ENCODE measurements at places on chromosomes 13 and 19.
A peak's percentile ranks its signal among the peaks of the same experiment; 100 is the strongest.

- peak; percentile 55 for DNase-seq
Measured at GRCh38 chr19:821231-821824, 427 bp downstream of the PLPPR3 start.

GRCh38 chr13:79070343-79070974, 335.6 kb downstream of the RBM26 start:
- DNase-seq = no peak

DNA sequence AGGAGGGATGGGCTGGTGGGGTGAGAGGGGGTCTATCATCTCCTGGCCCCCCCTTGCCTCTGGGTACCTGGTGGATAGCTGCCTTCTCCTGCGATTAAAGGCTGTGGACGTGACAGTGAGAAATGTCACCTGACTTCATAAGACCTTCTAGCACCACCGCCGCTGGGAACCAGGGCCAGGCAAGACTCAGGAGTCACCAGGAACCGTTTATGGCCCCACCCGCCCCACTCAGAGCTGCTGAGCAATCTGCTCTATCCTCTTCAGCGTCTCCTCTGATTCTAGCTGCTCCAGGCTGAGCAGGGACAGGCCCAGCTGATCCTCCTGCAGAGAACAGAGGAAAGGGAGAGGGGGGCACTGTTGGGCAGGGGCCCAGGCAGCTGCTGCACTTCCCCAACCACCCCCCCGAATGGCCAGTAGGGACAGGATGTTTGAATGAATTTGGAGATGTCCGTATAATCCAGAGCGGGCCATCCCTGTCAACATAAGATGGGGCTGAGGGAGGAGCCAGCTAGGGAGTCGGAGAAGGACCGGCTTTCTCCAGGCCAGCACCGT, 10.9 kb downstream of the KLC3 start:
- DNase-seq = no peak

GRCh38 chr13:41137951-41138350, 5.3 kb upstream of the KBTBD6 start:
- DNase-seq = no peak

- no peak for DNase-seq
Measured at GRCh38 chr13:103263448-103263847, 197.2 kb upstream of the SLC10A2 start.

GRCh38 chr19:6412447-6413091, 12.0 kb downstream of the KHSRP start:
- peak; percentile 39 for DNase-seq

DNA sequence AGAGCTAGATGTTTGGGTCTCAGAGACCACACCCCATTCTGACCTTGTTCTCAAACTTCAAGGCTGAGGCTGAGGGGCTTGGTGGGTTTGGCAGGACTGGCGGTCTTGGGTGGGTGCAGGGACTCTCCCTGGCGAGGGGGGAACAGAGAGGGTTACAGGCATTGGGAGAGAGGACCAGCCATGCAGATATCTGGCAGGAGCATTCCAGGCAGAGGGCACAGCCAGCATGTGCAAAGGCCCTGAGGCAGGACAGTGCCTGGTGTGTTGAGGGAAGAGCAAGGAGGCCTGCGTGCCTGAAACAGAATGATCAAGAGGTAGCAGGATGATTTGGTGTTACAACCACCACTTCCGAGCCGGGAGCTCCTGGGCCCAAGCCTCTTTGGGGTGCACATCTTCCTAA, 27.4 kb downstream of the NFILZ start:
- DNase-seq = no peak

DNA sequence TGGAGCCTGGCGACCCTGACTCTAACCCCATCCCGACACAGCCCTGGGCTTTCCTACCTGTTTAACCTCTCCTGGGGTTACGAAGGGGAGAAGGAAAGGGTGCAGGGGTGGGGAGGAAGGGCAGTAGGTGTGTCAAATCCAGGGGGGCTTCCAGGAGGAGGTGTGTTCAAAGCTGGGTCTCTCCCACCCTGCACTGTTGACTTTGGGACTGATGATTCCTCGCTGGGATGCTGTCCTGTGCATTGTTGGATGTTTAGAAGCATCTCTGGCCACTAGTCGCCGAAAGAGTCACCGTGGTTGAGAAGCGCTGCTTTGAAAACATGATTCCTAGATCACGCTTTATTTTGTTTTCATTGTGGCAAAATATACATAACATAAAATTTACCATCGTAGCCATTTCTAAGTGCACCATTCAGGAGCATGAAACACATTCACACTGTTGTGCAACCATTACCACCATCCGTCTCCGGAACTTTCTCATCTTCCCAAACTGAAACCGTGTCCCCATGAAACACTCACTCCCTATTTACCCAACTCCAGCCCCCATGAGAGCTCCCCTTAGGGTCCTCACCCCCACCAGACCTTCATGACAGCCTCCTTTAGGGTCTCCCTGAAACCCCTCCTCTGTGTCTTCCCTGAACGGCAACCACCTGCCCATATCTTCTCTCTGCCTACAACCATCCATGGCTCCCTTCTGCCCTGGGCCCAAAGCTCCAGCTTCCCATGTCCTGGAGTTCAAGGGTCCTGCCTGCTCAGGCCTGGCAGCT, 4.4 kb upstream of the FCER2 start:
- DNase-seq = no peak

- DNase-seq = no peak
Measured at GRCh38 chr13:20714563-20715329, 11.2 kb downstream of the IL17D start.

DNA sequence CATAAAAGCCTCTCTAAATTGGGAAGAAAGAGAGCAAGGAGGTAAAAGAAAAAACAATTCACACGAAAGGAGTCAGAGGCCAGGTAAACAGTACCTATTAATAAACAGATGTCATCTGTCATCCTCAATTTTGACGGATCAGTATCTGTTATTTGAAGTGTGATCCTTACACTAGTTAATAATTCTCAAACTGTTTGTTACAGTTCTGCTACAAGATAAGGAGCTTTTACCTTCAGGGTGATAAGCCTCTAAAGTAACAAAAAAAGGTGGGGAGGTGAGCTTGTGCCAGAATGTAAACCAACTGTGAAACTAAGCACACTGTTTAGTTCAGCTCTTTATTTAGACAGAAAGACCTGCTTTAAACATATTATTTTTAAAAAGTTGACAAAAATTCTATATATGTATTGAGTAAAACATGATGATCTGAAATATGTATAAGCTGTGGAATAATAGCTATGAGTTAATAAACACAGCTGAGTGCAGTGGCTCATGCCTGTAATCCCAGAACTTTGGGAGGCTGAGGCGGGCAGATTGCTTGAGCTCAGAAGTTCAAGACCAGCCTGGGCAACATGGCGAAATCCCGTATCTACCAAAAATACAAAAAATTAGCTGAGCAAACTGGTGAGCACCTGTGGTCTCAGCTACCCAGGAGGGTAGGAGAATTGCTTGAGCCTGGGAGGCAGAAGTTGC, 48.4 kb upstream of the EBPL start:
- DNase-seq = no peak

DNA sequence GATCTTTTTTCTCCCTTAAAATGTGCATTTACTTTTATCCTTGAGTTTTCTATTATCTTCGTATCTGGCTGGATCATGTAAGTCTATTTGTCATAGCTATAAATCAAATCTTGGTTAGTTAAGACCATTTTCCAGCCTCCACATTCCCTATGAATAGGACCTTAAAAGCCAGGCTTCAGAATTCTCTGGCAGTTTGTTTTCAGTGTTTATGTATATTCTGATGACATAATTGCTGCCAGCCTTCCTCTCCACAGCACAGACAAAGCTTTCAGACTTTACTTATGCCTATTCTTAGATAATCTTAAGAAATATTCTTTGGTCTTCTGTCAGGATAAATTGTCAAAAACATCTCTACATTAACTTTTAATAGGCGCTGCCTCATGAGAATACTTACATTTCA, 870.8 kb upstream of the SPRY2 start:
- no peak for DNase-seq

- DNase-seq = no peak
Measured at GRCh38 chr19:42498169-42498757, 30.0 kb downstream of the CEACAM1 start.

DNA sequence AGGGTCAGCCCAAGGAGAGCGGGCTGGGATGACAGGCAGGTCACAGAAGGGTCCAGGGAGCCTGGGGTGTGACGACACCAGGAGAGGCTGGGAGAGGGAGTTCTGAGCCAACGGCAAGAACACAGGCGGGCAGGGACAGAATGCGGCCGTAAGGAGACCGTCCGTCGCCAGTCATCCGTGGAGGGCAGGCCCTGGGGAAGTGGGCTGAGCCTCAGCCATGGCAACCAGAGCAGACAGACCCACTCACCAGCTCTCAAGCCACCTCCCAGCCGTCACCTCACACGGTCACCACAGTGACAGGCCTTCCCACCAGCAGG, 3.7 kb upstream of the TMEM86B start:
- no peak for DNase-seq

GRCh38 chr19:36775768-36776167, 3.2 kb upstream of the ZNF850 start:
- DNase-seq = no peak

DNA sequence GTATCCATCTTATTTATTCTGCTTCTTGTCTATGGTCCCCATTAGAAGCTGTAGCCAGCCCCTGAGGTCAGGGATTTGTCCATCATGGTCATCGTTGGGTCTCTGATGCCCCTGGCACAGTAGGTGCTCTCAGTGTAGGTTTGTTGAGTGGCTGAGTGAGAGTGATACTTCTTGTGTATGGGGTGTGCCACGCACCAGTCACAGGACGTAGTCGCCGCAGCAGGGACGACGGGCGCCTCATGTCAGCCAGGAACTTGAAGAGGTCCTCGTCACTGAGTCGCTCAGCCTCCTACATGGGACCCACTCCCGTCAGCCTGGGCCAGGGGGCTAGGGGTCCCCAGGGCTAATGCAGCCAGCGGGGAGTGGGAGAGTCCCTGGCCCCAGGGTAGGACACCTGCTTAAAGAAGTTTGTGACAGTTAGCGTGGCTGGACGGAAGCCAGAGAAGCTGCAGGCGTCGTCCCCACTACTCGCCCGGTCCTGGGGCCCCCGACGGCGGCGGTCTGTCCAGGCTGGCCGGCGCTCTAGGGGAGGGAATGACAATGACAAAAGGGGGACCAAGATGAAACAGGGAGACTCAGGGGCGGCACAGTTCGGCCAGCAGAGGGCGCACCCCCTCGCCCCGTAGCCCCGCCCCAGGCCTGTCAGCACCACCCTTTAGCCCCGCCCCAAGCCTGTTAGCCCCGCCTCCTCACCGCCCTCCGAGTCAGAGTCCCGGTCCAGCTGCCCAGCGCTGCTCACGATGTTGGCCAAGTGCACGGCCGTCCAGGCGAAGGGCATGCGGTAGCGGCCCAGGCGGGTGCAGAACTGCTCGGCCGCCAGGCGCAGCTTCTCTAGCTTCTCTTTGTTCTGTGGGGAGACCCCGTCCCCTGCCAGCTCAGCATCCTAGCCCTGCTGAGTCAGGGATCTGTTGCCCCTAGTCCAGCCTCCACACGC, 3.7 kb downstream of the ANGPTL8 start:
- peak; percentile 84 for DNase-seq

DNA sequence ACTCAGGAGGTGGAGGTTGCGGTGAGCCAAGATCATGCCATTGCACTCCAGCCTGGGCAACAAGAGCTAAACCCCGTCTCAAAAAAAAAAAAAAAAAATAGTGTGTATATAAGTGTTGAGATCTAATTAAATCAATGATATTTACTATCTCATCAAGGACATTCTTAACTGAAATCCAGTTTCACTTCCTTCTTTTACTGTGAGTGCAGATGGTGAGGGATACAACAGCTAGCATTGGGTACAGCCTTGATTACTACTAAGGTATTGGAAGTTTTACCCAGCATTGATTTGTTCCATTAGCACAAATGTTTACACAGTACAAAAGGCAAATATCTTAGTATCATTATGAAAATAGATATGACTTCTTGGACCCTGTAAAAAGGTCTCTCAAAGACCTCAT, 546.6 kb downstream of the KCTD12 start:
- no peak for DNase-seq

DNA sequence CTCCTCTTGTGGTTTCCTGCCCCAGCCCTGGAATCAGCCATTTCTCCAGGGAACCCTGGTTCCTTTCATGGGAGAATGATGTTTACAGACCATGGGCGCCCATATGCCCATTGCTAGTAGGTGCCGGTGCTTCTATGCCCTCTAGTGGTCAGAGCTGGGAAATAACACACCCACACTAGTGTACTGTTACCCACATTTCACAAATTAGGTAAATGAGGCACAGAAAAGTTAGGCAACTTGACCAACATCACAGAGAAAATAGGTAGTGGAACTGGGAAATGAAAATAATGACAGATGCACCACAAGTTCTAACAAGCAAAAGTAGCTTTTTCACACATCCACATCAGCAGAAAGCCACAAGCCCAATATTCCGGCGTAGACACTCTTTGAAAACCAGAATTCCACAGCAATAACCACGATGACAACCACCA, 1.3 kb upstream of the CEACAM3 start:
- DNase-seq = peak; percentile 63

DNA sequence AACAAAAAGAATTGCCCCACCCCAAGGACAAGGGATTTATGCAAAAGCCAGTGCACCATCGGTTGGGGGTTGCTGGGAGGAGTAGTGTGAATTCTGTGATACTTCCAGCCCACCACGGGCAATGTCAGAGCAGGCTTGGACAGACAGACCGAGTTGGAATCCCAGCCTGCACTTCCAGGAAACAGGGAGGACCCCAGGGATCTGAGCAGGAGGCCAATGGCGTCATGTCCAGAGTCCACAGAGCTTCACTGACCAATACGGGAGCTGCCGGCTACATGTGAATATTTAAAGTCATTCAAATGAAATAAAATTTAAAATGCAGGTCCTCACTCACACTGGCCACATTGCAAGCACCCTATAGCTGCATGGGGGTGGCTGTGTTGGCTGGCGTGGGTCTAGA, 10.9 kb downstream of the ZNRF4 start:
- DNase-seq = no peak

GRCh38 chr19:38267761-38268483, 3.5 kb downstream of the SPINT2 start:
- DNase-seq = no peak

DNA sequence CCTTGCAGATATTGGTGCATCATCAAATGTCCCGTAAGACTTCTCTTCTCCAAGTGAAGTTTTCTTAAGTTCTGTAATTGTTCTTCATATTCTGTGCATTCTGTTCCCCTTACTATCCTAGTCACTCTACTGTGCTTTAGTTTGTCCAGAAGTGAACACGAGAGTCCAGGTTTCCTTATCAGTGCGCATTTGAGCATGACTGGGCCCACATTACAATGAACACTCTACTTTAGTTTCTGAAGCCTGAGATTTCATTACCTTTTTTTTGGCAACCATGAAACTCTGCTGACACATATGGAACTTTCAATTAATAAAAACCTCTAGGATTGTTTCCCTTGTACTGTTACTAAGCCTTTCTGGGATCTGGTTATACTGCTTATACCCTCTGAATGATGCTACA, 270.0 kb downstream of the KCNRG start:
- DNase-seq = no peak

GRCh38 chr19:45307361-45307760, 15.3 kb downstream of the CKM start:
- DNase-seq = no peak

All from NCI-H1417 (cell line).